ENCODE measurements at places on chromosomes 13 and 19.
A peak's percentile ranks its signal among the peaks of the same experiment; 100 is the strongest.

DNA sequence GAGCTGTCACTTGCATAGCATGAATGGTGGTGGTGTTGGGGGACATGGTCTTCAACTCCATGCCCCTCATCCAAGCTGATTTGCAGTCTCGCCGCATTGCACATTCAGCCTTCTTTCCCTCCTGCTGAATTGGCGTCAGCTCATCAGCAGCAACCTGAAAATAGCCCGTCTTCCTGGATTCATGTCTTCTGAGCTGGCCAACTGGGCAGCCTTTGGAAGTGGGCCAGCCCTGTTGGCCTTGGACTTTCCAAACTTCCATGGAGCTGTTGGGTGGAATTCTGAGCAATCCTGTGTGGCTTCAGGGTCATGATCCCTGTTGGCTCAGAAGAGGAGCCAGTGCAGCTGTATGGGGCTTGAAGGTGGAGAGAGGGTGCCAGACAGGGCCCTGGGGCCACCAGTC, 68.8 kb downstream of the ZNF536 start:
- no peak for DNase-seq

DNA sequence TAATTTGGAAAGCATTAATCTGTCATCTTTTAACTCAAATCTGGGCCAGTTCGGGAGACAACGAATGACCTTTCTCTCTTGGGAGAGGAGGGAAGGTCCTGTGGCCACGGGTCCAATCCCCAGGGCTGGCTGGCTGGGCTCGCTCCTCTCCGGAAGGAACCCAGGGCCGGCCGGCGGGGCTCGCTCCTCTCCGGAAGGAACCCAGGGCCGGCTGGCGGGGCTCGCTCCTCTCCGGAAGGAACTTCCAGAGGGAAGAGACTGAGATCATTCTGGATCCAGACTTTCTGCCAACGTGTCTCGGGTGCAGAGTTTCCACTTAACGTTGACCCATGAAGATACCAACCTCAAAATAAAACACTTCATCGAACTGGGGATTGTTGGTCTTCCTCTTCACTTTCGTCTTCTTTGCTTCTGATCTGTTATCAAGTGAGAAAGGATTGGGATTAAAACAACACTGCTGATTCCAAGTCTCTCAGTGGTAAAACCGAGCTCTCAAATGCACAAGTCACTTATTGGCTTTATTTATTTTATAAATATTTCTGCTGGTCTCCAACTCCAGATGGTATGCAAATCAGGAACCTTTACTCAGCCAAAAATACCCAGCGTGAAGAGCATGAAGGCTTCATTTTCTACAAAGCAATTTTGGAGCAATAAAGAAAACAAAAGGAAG, 53.3 kb upstream of the C13orf46 start:
- no peak for DNase-seq

- no peak for DNase-seq
Measured at GRCh38 chr19:6376512-6377190, 918 bp upstream of the PSPN start.

GRCh38 chr13:103195762-103196161, 129.5 kb upstream of the SLC10A2 start:
- no peak for DNase-seq

DNA sequence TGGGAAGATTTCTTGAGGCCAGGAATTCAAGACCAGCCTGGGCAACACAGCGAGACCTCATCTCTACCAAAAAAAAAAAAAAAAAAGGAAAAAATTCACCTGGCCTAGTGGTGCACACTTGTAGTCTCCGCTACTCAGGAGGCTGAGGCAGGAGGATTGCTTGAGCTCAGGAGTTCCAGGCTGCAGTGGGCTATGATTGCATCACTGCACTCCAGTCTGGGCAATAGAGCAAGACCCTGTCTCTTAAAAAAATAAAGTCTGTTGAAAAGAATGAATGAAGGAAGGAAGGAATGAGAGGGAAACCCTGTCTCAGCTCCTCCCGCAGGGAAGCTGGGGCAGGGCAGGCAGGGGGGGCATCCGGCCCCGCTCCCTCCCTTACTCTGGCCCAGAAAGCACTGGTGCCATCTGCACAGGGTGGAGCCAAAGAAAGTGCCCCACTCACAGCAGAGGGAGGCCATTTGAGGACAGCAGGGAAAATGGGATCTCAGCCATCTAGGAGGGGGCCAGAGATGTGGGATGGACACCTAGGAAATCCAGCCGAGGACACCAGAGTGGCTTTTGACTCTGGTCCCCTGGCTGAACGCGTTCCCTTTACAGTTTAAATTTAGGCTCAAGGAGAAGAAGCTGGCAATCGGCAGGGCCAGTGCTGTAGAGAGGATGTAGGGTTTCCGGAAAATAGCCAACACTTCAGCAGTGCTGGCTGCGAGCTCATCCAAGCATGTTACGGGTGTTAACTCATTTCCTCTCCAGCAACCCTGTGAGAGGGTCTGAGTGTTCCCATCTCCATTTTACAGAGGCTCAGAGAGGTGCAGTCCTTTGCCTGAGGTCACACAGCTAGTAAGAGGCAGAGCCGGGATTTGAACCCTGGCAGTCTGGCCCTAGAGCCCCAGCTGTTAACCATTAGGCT, 3.6 kb upstream of the HPN start:
- no peak for DNase-seq

DNA sequence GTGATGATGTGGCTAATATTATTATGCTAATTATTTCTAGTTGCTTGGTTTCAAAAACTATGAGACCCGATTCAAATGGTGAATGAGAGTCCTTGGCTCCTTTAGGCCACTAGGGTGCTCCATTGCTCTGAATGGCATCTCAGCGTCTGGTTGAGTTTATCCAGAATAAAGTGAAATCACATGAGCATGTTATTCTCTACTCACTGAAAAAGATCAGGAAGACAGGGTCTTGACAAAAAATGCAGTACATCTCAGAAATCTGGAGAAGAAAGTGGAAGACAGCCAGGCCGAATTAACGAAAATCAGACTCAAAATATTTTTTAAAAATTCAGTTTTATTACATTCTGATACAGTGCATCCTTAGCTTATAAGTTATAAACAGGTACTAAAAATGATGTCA, 516.2 kb downstream of the MYO16 start:
- peak; percentile 51 for DNase-seq

DNA sequence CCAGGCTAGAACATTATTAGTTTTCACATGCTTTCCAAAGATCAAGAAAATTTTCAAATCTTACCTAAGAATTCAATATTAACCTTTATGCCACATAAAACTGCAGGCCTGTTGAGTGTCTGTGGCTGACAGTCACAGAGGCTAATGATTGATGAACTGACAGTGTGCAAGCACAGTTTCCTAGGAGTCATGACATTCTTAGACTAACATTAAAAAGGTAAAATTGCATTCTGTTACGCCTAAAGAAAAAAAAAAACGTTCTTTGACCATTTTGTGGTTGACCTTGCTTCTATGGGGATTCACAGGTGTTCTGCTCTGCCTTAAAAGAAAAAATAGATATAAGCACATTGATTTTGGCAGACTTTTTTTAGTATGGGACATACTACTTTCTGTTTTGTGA, 1776.2 kb downstream of the PCDH9 start:
- DNase-seq, result no peak

GRCh38 chr13:44918326-44919103, 70.8 kb downstream of the NUFIP1 start:
- DNase-seq, result peak; percentile 71

- no peak for DNase-seq
Measured at GRCh38 chr19:14400951-14401431, 18.1 kb downstream of the DDX39A start.

DNA sequence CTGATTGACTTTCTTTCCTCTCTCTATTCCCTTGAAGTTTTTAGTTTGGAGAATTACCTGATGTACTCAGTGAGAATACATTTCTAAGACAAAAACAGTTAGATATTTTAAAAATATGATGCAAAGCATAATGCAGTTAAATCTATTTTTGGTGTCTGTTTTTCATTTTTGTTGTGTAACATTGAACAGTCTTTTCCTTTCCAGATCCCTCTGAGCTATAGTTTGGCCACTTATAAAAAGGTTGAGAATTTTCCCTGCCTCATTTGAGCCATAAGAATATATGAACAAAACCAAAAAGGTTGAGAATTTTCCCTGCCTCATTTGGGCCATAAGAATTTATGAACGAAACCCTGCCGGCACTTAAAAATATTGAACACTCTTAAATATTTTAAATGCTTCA, 57.0 kb upstream of the IPO5 start:
- no peak for DNase-seq

- DNase-seq, result no peak
Measured at GRCh38 chr13:65090186-65090585, 2139.9 kb downstream of the PCDH9 start.

- no peak for DNase-seq
Measured at GRCh38 chr13:93784191-93784590, 557.6 kb downstream of the GPC6 start.

DNA sequence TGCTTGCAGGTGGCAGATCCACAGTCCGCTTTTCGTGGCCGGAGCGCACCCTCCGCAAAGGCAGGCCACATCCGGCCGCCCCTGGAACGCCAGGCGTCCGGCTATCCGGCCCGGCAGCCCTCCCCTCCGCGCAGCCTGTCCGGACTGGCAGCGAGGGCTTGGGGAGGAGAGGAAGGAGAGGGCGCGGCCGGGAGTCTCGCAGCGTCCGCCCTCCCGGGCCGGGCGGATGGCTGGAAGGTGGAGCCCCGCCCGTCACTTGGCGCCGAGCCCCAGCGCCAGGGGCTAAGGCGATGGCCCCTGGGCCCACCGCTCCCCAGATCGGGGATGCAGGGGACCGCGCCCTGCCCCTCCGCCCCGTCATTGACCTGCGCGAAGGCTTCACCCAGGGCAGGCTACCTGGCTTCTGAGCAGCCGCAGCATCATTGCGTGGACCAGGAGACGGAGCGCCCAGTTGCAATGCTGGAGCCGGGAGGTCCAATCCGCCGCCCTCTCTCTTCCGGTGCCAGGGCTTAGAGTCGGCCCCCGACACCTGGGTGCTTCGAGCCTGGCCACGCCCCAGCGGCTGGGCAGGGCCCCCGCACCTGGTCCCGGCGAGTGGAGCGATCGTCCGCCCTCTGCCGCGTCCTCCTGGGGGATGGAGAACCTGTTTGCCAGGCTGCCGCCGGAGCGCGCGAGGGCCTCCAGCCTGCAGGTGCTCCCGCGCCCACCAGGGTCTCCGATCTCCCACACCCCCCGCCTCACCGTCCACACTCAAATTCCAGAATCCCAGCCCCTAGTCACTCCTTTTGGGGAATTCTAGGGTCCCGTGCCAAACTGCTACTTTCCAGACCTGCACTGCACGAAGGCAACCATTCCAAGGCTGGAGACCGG, at the start of gene FUT1:
FUT1 (minus strand) TSS at position 146 of the 870 bp plus-strand sequence. CDS start 1,360 bp downstream, outside the sequence.
- peak; percentile 96 for DNase-seq

Measured in NCI-H1436 (cell line).